Testis (tissue), 5 donors: ENCODE measurements at places on chromosomes 7 and 10. TPM values are rescaled to one million over a fixed set of nuclear protein-coding genes. Genes with fewer than 3 reads are reported as not detected.

DNA sequence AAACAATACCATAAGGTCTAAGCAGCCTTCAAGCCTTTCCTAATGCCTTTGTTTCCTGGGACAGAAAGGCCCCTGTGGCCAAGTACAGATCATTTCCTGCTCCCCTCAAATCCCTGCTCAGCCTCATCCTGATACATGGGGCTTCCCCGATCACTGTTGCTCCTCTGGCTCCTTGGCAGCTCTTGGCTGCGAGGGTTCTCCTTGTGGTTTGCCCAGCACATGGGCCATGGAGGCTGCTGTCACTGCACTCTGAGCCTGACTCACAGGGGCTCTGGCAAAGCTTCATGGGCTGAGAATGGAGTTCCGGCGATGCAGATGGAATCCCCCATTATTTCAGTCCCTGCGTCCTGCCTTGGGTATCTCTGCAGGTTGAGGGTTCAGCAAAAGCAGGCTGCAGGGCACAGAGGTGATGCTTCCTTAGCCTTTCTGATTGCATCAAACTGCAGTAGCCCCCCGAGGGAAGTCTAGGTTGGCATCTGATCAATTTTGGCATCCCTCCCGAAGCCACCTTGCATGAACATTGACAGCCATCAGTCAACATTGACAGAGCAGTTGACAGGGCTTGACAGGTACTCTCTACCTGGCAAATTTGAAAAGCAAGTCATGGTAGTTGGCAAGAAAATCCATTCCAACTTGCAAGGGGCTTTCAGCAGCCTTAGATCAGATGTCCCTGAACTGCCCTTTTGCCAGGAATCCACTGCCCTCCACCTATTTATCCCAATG, 168.6 kb downstream of the GFRA1 start:
- DNase-seq = no peak

- DNase-seq = no peak
These were observed 148.2 kb upstream of the SLC26A5 start for GRCh38 chr7:103594186-103594585.

The CTNNA3 gene
- 17.8 TPM for polyA plus RNA-seq

GRCh38 chr7:410395-410910, 109.2 kb downstream of the PDGFA start:
- DNase-seq = no peak

DNA sequence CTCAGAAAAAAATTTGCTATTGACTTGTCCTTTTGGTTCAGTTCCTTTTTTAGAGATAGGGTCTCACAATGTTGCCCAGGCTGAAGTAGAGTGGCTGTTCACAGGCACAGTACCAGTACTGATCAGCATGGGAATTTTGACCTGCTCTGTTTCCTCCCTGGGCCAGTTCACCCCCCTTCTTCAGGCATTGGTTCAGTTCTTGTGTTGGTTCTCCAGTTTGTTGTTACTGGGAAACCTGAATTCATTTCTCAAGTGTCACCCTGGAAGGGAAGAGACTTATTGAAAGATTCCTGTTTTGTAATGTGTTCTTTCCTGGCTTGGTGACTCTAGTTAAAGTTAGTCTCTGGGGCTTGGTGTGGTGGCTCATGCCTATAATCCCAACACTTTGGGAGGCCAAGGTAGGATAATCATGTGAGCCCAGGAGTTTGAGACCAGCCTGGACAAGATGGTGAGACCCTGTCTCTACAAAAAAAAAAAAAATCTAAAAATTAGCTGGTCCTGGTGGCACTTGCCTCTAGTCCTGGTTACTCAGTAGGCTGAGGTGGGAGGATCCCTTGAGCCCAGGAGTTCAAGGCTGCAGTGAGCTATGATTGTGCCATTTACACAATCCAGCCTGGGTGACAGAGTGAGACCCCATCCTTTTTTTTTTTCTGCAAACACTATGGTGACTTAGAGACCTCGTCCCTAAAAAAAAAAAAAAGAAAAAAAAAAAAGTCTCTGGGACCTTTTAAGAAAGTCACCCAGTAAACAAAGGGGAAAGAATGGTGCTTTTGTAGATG, 52.7 kb downstream of the CNNM2 start:
- DNase-seq = no peak

DNA sequence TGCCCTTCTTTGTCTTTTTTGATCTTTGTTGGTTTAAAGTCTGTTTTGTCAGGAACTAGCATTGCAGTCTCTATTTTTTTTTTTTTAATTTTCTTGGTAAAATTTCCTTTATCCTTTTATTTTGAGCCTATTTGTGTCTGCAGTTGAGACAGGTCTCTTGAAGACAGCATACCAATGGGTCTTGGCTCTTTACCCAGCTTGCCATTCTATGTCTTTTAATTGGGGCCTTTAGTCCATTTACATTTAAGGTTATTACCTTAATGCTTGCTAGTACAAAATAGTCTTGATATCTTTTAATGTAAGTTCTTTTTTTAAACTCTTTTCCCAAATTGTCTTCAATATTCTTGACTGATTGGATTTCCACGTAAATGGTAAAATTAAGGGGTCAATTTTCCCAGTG, 398.3 kb upstream of the CHRM2 start:
- DNase-seq = no peak

The PDZD7 gene
- 1.6 TPM for polyA plus RNA-seq

The GSTK1 gene
- 169 TPM for polyA plus RNA-seq

The TRIM24 gene
- polyA plus RNA-seq = 38.7 TPM

The GTF2IRD2 gene
- polyA plus RNA-seq = 10.4 TPM

- DNase-seq = no peak
These were observed 74.8 kb upstream of the GPR37 start for GRCh38 chr7:124840435-124840834.

The KCNMA1 gene
- polyA plus RNA-seq = 36.1 TPM

The BTRC gene
- polyA plus RNA-seq = 41.0 TPM

- DNase-seq = no peak
These were observed 114.9 kb downstream of the TRRAP start for GRCh38 chr7:98993024-98993897.

DNA sequence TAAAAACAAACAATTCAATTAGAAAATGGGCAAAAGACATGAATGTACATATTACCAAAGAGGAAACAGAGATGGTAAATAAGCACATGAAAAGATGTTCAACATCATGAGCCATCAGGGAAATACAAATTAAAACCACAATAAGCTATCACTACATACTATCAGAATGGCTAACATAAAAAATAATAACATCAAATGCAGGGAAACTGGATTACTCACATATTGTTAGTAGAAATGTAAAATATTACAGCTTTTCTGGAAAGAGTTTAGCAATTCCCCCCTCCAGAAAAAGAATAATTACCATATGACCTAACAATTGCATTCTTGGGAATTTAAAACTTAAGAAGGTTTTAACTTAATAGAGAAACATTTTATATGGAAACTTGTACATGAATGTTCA, 232.9 kb upstream of the MTPN start:
- no peak for DNase-seq

DNA sequence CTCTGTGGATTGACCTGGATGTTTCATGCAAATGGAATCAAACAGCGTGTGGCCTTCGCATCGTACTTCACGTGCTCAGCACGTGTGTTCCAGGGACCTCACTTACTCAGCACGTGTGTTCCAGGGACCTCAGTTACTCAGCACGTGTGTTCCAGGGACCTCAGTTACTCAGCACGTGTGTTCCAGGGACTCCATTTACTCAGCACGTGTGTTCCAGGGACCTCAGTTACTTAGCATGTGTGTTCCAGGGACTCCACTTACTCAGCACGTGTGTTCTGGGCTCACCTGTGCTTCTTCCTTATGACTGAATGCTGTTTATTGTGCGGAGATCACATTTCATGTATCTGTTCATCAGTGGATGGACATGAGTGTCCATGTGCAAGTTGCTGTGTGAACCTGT, 22.0 kb downstream of the INPP5A start:
- DNase-seq = no peak

The NUTM2E gene
- 0.38 TPM for polyA plus RNA-seq
